ENCODE measurements at places on chromosomes 16 and 17. TPM values are rescaled to one million over a fixed set of nuclear protein-coding genes. Genes with fewer than 3 reads are reported as not detected.

DNA sequence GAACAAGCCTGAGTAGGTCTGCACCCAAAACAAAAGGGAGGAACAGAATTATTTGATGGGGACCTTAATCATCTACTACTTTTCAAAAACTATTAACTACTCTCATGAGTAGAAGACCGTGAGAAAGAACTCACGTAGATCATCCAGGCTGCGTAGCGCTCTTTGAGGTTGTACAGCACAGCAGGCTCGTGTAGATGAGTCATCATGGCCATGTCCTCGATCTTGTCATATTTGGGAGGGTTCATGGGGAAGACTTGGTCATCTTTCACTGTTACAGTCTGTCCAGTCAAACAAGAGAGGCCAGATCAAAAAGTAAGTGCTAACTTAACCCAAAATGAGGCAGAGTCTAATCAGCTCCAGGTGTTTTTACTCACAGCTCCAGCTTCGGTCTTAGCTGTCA, 2.3 kb downstream of the MYH1 start:
- no peak for DNase-seq
- no peak overlapping the region for H3K4me3 ChIP-seq
- H3K27me3 ChIP-seq, result no peaks in the 10 kb centered on the region
- H3K4me1 ChIP-seq, result no peaks in the 10 kb centered on the region

- DNase-seq, result no peak
- no peaks in the 10 kb centered on the region for H3K27me3 ChIP-seq
- H3K27ac ChIP-seq, result no peak overlapping the region
- no peak overlapping the region for H3K4me3 ChIP-seq
- H3K4me1 ChIP-seq, result peaks cover 5% of the 10 kb centered on the region
These were observed 267.1 kb downstream of the MRTFB start for GRCh38 chr16:14338236-14338635.

MYH13 gene
- not detected for total RNA-seq

GRCh38 chr17:69592692-69593350, 178.3 kb downstream of the MAP2K6 start:
- H3K27ac ChIP-seq, result peak overlapping the region; percentile 90
- H3K27me3 ChIP-seq, result no peaks in the 10 kb centered on the region
- no peaks in the 10 kb centered on the region for H3K36me3 ChIP-seq
- peak; percentile 89 for DNase-seq

- no peaks in the 10 kb centered on the region for H3K36me3 ChIP-seq
- DNase-seq, result peak; percentile 29
- peaks cover 5% of the 10 kb centered on the region for H3K27me3 ChIP-seq
- no peak overlapping the region for H3K27ac ChIP-seq
- H3K4me1 ChIP-seq, result peaks cover 37% of the 10 kb centered on the region
These were observed 54.9 kb downstream of the SREBF1 start for GRCh38 chr17:17781591-17782496.

WIPF2 gene
- total RNA-seq, result 29.1 TPM

DNA sequence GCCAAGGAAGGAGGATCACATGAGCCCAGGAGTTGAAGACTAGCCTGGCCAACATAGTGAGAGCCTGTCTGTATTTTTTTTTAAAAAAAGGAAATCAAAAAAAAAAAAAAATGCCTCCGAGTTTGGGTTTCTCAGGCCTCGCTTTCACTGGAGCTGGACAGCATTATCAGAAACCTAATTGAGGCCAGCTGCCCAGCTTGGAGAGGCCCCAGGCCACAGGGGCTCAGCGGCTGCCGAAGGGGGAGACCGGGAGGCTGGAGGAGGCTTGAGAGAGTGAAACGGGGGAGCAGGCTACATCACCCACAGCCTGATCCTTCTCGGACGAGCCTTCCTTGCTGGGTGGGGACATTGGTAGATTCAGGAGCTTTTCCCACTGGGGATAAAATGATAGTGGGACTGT, 5.1 kb downstream of the TTYH2 start:
- H3K36me3 ChIP-seq, result no peaks in the 10 kb centered on the region
- H3K4me3 ChIP-seq, result no peak overlapping the region
- no peak overlapping the region for H3K27ac ChIP-seq
- peaks cover 8% of the 10 kb centered on the region for H3K27me3 ChIP-seq
- no peak for DNase-seq
- peaks cover 5% of the 10 kb centered on the region for H3K4me1 ChIP-seq

DNA sequence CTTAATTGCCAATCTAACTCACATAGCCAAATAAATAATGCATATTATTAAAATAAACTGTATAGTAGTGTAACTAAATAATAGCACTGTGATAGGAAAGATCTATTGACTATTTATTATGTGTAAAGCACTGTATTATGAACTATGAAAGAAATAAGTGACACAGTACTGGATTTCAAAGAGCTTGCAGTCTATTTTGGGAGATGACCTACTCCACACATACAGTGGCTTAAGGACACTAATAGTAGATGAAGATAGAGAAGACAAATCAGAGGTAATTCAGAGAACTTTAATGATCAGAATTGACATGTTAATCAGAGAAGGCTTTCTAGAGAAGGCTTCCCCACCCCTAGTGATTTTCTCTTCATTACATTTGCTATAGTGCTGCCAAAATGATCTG, 14.6 kb downstream of the LASP1NB start:
- no peak overlapping the region for H3K4me3 ChIP-seq
- no peaks in the 10 kb centered on the region for H3K27me3 ChIP-seq
- H3K4me1 ChIP-seq, result peaks cover 9% of the 10 kb centered on the region
- DNase-seq, result no peak
- no peak overlapping the region for H3K27ac ChIP-seq

FBXW10 gene
- total RNA-seq, result not detected

EFTUD2 gene
- total RNA-seq, result 112 TPM

GRCh38 chr17:30780343-30780742, 44.1 kb downstream of the CRLF3 start:
- H3K36me3 ChIP-seq, result peaks cover 25% of the 10 kb centered on the region
- no peak overlapping the region for H3K4me3 ChIP-seq
- DNase-seq, result no peak
- peaks cover 13% of the 10 kb centered on the region for H3K4me1 ChIP-seq
- H3K27ac ChIP-seq, result no peak overlapping the region

UBE2G1 gene
- 60.9 TPM for total RNA-seq

KRTAP9-8 gene
- not detected for total RNA-seq

KRTAP2-1 gene
- total RNA-seq, result not detected

BEAN1 gene
- total RNA-seq, result not detected

GRCh38 chr16:8229011-8229520, 361.2 kb downstream of the TMEM114 start:
- no peak overlapping the region for H3K4me3 ChIP-seq
- H3K27ac ChIP-seq, result no peak overlapping the region
- H3K4me1 ChIP-seq, result no peaks in the 10 kb centered on the region
- H3K36me3 ChIP-seq, result peaks cover 15% of the 10 kb centered on the region
- no peaks in the 10 kb centered on the region for H3K27me3 ChIP-seq

- H3K4me1 ChIP-seq, result peaks cover 42% of the 10 kb centered on the region
- peak overlapping the region; percentile 50 for H3K27ac ChIP-seq
- peaks cover 57% of the 10 kb centered on the region for H3K36me3 ChIP-seq
- peaks cover 24% of the 10 kb centered on the region for H3K27me3 ChIP-seq
- H3K4me3 ChIP-seq, result peak overlapping the region; percentile 15
- peak; percentile 64 for DNase-seq
These were observed 34.1 kb downstream of the NQO1 start for GRCh38 chr16:69691980-69692911.

- DNase-seq, result no peak
- H3K4me3 ChIP-seq, result no peak overlapping the region
- no peaks in the 10 kb centered on the region for H3K4me1 ChIP-seq
- no peaks in the 10 kb centered on the region for H3K36me3 ChIP-seq
- no peak overlapping the region for H3K27ac ChIP-seq
These were observed 124.2 kb downstream of the TMEM132E start for GRCh38 chr17:34703533-34703932.

MYOCD gene
- 8.2 TPM for total RNA-seq

CBX2 gene
- 0.75 TPM for total RNA-seq

DNA sequence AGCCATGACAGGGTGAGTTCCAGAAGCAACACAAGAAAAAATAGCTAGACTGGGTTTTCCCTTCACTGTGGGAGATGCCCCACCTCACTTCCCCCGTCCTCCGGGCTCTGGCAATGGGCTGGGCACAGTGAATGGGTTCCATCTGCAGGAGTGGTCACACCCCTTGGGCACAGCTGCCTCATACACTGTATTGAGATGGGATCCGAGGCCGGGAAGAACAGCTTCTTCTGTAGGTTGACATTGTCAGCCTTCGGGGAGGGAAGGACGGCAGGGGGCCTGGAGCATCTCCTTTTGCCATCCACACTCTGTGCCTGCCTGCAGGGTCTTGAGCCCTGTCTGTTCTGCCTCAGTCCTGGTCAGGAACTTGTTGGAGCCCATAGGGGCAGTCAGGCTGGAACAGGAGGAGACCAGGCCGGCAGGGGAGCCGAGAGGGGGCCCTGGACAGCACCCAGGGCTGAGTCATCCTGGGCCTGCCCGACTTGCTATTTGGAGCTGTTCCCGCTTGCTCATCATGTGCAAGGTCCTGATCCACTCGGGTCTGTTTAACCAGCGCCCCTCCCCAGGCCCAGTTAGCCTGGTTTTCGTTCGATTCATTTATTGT, 286.7 kb downstream of the SEC14L1 start:
- H3K36me3 ChIP-seq, result no peaks in the 10 kb centered on the region
- H3K4me3 ChIP-seq, result peak overlapping the region; percentile 68
- H3K4me1 ChIP-seq, result peaks cover 95% of the 10 kb centered on the region
- peak overlapping the region; percentile 95 for H3K27ac ChIP-seq
- DNase-seq, result peak; percentile 84
- peaks cover 20% of the 10 kb centered on the region for H3K27me3 ChIP-seq

DNA sequence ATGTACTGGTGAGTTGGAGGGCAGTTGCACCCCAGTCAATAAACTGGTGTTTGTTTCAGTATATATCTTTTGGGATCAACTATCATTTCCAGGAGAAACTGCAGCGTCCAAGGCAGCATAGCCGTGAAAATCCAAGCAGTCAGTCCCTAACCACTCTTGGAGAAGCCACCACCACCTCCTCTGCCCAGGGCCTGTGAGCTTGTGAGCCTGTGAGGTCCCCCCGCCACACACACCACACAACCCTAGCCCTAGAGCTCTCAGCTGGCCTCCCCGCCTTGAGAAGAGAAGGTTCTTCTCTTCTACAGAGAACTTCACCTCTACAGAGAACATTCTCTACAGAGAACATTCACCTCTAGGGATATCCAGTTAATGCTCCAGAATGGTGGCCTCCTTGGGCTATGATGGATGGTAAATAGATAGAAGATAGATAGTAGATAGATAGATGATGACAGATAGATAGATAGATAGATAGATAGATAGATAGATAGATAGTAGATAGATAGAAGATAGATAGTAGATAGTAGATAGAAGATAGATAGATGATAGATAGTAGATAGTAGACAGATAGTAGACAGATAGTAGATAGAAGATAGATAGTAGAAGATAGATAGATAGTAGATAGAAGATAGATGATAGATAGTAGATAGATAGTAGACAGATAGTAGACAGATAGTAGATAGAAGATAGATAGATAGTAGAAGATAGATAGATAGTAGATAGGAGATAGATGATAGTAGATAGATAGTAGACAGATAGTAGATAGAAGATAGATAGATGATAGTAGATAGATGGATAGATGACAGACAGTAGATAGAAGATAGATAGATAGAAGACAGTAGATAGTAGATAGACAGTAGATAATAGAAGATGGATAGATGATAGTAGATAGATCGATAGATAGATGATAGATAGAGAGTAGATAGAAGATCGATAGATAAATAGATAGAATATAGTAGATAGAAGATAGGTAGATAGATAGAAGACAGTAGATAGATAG, 13.7 kb downstream of the ALOX15B start:
- H3K36me3 ChIP-seq, result no peaks in the 10 kb centered on the region
- no peak overlapping the region for H3K4me3 ChIP-seq
- H3K27me3 ChIP-seq, result peaks cover 31% of the 10 kb centered on the region
- peaks cover 10% of the 10 kb centered on the region for H3K4me1 ChIP-seq
- no peak overlapping the region for H3K27ac ChIP-seq
- no peak for DNase-seq

SLC12A3 gene
- total RNA-seq, result not detected

DNA sequence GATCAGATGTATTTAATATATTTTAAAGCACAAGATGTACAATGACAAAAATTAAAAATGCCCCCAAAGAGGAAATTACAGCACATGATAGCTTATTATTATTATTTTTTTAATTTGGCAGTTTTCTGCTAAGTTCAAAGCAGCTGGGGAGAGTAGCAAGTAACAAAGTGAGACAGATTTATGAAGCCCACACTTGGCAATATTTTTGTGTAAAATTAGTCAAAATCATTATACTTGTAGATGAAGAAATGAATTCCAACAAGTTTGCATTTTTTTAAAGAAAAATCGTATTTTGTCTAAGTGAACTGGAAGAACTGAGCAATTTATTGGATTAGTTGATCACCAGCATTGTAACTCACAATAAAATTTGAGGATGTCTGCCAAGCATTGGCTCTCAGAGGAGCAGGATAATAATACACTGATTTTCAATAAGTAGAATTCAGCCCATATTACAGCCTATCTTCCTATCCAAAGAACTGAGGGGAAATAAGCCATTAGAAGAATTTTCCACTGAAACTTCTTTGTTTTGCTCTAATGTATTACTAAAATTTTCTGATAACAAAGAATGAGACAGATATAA, 215.6 kb downstream of the MAP2K6 start:
- H3K36me3 ChIP-seq, result 0 out of 2 replicates have a peak, but pooled peaks cover 7% of the 10 kb centered on the region
- H3K27ac ChIP-seq, result no peak overlapping the region
- H3K27me3 ChIP-seq, result no peaks in the 10 kb centered on the region
- no peaks in the 10 kb centered on the region for H3K4me1 ChIP-seq
- H3K4me3 ChIP-seq, result no peak overlapping the region

- H3K27ac ChIP-seq, result no peak overlapping the region
- peak; percentile 66 for DNase-seq
- no peak overlapping the region for H3K4me3 ChIP-seq
- peaks cover 13% of the 10 kb centered on the region for H3K27me3 ChIP-seq
These were observed 250.0 kb downstream of the ABCC12 start for GRCh38 chr16:47905771-47906170.

DNA sequence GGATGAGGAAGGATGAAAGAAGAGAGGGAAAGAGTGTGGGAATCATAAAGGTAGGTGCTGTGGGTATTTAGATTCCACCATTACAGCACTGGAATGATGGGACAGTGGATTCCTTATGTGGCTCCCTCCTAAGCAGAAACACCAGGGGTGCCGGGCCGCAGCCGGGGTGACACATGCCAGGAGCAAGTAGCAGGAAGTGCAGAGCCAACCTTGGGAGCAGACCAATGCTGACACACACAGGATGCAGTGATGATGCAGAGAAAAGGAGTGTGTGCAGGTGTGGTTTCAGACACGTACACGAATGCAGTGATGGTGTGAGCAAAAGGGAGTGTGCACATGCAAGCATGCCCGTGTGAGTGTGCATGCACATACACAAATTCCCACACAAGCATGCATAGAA, 338.0 kb downstream of the SLC39A11 start:
- H3K27ac ChIP-seq, result no peak overlapping the region
- no peak for DNase-seq
- H3K4me1 ChIP-seq, result peaks cover 9% of the 10 kb centered on the region
- peaks cover 8% of the 10 kb centered on the region for H3K36me3 ChIP-seq

TMC5 gene
- not detected for total RNA-seq

- no peaks in the 10 kb centered on the region for H3K4me1 ChIP-seq
- H3K36me3 ChIP-seq, result peaks cover 6% of the 10 kb centered on the region
- no peak for DNase-seq
- no peak overlapping the region for H3K27ac ChIP-seq
- no peaks in the 10 kb centered on the region for H3K27me3 ChIP-seq
- H3K4me3 ChIP-seq, result no peak overlapping the region
These were observed 21.0 kb downstream of the SDK2 start for GRCh38 chr17:73623247-73623646.

Measured in HFFc6 (cell line).